ENCODE measurements at places on chromosomes 6 and 20.

- DNase-seq: peak; percentile 56
Measured at GRCh38 chr6:149648148-149649145, at the start of gene KATNA1. Gene KATNA1, minus strand, starts transcription at chr6:149648714. Its CDS starts 10,167 bp downstream, at chr6:149638547.

GRCh38 chr6:291204-291696 is 1.0 kb upstream of the DUSP22 start:
- no peak for DNase-seq

GRCh38 chr20:24692446-24693200 is 223.2 kb downstream of the SYNDIG1 start:
- DNase-seq: no peak

DNA sequence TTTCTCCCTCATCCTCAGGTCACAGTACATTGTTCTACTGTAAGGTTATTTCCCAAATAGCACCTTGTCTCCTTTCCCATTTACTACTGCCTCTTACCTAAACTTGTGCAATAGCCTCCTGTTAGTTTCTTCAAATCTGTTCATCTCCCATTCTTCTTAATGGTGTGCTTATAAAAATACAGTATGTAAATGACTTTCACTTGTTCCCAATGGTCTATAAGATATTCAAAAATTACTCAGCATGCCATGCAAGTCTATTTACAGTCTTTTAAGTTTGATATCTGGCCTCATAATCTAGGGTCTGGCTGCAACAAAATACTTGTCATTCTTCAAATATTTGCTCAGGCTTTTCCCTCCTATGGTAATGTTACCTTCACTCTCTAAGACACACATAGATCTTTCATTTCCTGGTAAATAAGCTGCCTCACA is 31.5 kb upstream of the RHAG start:
- DNase-seq: no peak

DNA sequence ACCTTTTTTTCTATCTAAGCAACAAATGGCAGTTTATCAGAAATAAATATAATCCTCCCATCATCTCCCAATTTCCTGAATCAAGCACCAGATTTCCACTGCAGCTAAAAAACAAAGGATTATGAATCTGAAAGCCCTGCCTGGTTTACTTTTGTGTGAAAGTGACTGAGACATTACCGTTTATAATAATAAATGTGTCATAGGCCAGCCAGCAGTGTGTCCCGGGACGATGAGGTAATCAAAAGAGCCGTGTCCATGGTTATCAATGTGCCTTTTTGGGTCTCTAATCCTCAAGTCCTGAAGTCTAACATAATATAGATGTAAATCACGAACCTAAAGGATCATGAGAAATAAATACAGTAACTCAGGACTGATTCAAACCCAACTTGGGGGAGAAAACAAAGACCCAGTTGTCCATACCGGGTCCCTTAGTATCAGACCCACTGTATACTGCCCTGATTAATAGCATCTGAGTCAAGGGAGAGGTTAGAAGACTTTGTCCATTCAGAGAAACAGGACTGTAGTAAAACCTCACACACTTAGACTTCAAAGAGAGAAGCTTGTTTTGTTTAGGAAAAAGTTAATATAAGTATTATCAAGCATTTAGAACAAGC is 149.1 kb downstream of the SASH1 start:
- no peak for DNase-seq

GRCh38 chr6:31559958-31560696 is 12.0 kb upstream of the LTA start:
- no peak for DNase-seq

- DNase-seq: no peak
Measured at GRCh38 chr6:137708481-137708880, 158.6 kb upstream of the TNFAIP3 start.

DNA sequence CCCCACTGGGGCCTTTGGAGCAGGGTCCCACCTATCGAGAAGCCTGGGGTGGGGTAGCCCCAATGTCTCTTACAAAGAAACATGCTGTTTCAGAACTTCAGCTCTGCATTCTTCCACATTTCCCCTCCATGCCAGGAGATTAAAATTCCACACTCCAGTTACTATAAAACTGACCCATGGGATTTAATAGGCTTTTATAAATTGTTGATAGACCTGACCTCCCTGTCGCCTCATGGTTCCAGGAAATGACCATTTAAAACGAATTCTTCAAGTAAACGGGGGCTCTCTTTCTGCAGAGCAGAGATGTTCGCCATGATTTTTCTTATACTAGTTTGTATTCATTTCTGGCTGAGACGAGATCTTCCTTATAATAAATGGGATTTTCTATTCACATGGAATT is 19.3 kb downstream of the RIN2 start:
- DNase-seq: no peak

DNA sequence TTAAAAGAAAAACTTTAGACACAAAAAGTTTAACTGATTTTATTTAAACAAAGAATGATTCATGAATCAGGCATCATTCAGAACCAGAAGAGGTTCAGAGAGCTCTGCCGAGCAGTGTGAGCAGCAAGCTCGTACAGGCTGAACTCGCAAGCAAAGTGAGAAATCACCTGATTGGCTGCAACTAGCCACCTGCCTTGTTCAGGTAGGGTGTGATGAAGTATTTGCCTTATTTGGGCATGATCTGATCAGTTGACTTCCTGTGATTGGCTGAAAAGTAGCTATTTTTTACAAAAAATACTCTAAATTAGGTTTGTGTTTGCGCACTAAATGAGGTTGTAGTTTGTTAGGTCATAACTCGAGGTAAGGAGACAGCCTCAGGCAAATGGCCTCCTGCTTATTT is 80.7 kb downstream of the HIVEP1 start:
- no peak for DNase-seq

DNA sequence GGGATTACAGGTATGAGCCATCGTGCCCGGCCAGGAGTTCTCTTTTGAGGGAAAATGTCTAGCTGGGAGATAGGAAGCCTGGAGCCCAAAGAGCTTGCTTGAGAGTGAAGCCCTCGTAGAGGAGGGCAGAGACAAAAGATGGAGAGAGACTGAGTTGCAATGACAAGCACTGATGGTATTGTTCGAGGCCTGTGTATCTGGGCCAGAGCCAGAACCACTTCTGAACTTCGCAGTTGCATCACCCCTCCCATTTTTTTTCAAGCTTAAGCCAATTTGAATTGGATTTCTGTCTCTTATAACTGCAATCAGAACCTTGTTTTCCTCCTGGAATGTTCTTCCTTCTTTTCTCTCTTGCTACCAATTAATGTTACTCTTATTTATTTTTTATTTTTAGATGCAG is 83.1 kb downstream of the KCNB1 start:
- DNase-seq: no peak

- DNase-seq: no peak
Measured at GRCh38 chr20:36989797-36990196, 38.3 kb upstream of the SAMHD1 start.

- no peak for DNase-seq
Measured at GRCh38 chr20:24208652-24209051, 220.1 kb upstream of the GGTLC1 start.

GRCh38 chr6:33161354-33162331 is 30.6 kb downstream of the COL11A2 start:
- DNase-seq: no peak

DNA sequence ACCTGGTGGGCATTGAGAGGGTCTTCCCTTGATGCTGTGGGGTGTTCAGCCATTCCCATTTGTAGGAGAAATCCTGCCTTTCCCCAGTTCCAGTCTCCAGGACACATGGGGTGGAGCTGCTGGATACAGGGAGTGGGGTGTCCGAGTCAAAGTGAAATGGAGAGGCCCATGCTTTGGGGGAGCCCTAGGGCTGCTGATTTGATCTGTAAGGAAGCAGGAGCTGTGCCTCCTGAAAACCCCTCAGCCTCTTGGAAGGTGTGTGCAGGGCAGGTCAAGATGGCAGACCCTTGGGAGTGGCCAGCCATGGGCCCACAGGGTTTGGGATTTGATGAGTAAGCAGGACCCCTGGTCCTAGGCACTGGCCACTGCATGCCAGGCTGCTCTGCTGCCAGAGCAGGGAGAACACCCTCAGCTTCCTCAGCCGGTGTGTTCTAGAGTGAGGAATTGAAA is 82.0 kb downstream of the SERAC1 start:
- no peak for DNase-seq

GRCh38 chr6:159137676-159138075 is 31.5 kb upstream of the FNDC1 start:
- DNase-seq: no peak

DNA sequence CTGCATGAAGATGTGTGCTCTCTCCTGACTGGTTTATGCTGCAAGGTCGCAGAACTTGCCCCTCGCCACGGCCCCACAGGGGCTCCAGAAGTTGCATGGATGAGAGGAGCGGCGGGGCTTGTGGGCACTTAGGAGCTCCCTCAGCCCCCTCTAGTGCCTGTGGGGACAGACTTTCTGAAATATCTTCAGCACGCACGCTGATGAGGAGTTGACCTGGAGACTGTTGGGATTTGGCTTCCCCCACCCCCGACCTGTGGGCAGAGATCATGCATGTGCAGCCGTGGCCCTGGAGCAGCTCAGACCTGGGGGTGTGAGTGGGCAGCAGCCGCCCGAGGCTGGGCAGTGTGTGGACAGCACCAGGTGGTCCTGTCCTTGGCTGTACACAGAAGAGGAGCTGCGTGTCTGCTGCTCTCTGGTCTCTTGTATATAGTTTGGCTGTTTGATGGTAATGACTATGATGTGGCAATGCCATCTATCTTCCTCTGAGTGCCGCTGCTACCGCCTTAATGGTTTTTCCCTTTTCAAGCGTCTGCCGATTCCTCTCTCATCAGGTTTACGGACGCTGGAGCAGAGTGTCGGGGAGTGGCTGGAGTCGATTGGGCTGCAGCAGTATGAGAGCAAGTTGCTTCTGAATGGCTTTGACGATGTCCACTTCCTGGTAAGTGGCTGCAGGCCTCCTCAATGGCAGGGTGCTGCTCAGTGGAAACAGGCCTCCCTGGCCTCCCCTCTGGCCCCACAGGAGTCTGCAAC is 81.4 kb downstream of the TCP11 start:
- no peak for DNase-seq

DNA sequence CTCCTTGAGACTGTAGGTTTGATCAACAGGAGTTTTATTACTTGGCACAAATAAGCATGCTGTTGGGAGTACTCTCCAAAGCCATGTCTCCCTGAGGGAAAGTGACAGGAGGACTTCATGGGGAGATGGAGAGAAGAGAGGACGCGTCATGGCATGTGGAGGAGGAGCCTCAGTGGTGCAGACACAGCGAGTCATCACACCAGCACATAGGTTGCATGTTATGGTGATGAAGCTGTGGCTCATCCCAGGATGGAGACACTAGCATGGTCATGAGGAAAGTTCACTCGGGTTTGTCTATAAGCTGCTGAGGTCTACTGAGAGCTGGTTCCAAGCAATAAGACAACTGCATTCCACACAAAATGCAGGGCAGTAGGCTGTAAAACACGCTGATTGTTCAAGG is 13.2 kb upstream of the SSTR4 start:
- DNase-seq: no peak

GRCh38 chr6:137472641-137473137 is 21.5 kb downstream of the OLIG3 start:
- DNase-seq: no peak

- no peak for DNase-seq
Measured at GRCh38 chr6:139801571-139802321, 427.3 kb upstream of the CITED2 start.

- DNase-seq: no peak
Measured at GRCh38 chr20:275791-276190, 14.8 kb downstream of the C20orf96 start.

DNA sequence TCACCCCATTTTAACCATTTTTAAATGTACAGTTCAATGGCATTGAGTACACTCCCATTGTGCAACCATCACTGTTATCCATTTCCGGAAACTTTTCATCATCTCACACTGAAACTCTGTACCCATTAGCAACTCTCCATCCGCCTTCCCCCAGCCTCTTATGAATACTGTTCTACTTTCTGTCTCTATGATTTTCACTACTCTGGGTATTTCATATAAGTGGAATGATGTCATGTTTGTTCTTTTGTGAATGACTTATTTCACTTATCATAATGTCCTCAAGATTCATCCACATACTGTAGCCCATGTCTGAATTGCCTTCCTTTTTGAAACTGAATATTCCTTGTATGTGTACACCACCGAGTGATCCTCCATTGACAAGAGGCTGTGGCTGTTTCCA is 92.9 kb upstream of the TOX2 start:
- no peak for DNase-seq

DNA sequence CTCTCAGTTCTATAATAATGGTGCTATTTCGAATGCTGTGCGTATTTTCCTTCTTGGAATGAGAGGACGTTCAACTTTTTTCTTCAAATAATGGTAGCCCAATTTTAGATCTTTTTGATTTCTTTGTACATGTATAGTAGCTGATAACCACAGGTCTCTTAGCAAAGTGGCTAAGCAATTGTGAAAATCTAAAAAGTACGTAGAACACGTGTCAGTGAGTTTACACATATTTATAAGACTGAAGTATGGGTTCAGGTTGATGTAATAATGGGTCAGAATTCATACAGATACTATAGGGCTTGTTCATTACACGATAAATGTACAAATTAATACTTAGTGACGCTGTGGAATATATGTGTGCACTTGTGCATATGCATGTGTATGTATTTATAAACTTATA is 1.3 kb downstream of the SMIM13 start:
- no peak for DNase-seq

GRCh38 chr6:56683882-56684281 is 41.2 kb upstream of the DST start:
- DNase-seq: no peak

DNA sequence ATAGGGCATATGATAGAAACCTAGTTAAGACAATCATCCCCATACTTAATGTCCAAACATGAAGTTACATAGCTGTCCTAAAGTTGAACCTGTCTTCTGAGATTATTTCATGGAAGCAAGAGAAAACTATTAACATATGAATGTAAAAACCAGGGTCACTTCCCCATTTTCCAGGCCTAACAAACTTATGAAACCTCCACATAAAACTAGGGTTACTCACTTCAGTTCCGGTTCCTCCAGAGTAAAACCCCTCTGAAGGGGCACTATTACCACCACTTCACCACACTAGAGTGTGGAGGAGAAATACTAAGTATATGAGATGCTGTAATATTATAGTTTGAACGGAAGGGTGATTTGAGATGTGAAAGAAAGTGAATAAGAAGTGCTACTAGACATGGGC is 14.9 kb downstream of the PRKN start:
- DNase-seq: no peak

- no peak for DNase-seq
Measured at GRCh38 chr6:5524110-5524509, 262.8 kb downstream of the FARS2 start.

Measured in left renal cortex interstitium (tissue), 4 donors.